Fibroblast of skin of left biceps (primary cell): ENCODE measurements at places on chromosomes 7 and 10.

- no peak for DNase-seq
Measured at GRCh38 chr7:20607216-20607615, 8.3 kb upstream of the ABCB5 start.

DNA sequence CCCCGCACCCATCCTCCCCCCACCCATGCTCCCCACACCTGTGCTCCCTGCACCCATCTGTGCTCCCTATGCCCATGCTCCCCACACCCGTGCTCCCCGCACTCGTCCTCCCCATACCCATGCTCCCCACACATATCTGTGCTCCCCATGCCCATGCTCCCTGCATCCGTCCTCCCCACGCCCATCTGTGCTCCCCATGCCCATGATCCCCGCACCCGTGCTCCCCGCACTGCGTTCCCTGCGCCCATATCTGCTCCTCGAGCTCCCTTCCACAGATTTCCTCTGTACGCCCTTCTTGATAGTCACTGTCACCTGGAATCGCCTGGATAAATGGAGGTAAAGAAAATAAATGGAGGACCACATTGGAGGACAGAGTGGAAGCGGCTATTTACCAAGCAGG is 9.9 kb downstream of the DIP2C start:
- no peak for DNase-seq

- DNase-seq, result no peak
Measured at GRCh38 chr7:96321658-96322372, at the start of gene SLC25A13. Gene SLC25A13 (minus strand): TSS chr7:96322098. CDS start chr7:96321956, 142 bp downstream.

DNA sequence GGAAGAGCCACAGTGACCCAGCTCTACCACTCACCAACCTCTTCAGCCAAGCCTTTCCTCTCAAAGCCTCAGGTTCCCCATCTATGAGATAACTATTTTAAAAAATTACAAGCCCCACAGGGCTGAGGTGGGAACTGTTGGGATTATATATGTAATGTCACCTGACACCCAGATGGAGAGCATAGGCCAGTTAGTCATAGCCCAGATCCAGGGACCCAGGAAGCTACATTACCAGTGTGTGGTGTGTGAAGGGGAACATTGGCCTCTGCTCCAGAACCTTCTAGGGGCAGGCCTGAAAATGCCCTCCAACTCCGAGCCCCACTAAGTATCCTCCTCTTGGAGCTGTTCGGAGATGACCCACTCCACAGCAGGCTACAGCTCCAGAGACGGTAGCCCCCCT is 162.4 kb downstream of the NRF1 start:
- DNase-seq, result no peak

- no peak for DNase-seq
Measured at GRCh38 chr10:110510086-110510485, 12.4 kb downstream of the DUSP5 start.

DNA sequence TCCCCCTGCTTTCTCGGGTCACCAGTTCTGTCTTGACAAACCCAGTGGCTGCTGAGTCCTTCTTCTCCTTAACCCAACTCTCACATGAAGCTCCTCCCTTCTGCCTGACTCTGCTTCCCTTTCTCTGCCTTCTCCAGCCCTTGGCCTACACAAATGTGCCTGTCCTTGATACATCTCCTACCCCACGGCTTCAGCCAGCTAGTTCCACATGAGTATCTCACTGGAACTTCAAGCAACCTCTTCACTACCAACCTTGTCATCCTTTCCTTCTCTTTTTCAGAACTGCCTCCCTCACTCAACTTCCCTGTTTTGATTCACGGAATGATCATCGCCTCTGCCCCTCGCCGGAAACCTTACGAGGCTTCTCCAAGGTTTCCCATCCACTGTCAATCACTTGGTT is 55.9 kb downstream of the PDIA4 start:
- no peak for DNase-seq

DNA sequence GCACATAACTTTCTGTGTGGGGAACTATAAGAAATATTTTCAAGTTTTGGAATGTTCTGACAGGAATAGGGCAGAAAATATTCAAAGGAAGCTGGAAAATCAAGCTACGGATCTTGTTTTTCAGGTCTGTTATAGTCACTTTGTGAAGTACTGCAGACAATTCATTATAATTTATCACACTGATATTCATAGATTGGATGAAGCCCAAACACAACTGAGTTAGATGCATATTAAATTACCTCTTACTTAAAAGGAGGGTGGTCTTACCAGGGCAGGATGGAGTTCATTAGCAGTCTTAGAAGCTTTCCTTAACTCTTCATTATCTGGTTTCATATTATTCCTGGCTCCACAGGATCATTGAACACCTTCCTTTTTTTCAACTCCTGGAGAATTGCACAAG is 242.3 kb downstream of the DYNC1I1 start:
- no peak for DNase-seq

DNA sequence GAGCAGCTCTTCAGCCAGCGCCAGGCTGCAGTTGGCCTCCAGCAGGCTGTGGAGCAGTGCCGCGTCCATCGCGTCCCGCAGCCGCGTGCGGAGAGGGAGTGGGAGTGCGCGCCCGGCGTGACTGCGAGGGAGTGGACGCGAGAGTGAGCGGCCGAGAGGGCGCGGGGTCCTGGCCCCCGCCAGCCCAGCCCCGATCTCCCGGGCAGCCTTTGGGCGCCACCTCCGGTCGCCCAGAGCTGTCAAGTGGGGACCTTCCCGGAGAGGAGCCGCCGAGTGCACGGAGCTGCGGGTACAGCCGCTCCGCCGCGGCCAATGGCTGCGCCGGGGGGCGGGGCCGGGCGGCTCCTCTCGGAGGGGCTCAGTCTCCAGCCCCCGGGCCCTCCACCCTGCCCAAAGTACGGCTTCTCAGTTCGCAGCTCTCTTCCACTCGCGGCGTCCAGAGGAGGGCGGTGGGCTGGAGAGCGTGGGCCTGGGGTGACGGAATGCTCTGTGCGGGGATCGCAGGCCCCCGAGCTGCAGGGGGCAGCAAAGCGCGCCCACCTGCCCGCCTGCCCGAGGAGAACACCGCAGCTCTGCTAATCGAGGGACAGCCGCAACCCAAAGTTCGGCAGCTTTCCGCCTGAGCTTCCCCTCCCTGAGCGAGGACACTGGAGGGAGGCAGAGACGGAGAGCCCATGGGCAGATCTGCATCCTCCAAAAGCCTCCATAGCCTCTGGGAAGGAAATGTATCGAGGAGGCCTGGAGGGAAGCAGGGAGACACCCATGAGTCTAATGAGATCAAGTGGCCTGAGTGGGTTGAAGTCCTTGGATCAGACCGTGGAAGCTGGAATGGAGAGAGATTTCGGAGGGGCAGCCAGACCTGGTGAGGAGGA is at the start of gene CRHR2:
TSS of gene CRHR2 (minus strand) at position 245 of the 872 bp plus-strand sequence. CDS start at position 69, 176 bp downstream.
- no peak for DNase-seq

- peak; percentile 47 for DNase-seq
Measured at GRCh38 chr7:33248671-33249070, 119.3 kb downstream of the BBS9 start.

GRCh38 chr10:97518301-97519043 is 19.7 kb downstream of the UBTD1 start:
- no peak for DNase-seq

DNA sequence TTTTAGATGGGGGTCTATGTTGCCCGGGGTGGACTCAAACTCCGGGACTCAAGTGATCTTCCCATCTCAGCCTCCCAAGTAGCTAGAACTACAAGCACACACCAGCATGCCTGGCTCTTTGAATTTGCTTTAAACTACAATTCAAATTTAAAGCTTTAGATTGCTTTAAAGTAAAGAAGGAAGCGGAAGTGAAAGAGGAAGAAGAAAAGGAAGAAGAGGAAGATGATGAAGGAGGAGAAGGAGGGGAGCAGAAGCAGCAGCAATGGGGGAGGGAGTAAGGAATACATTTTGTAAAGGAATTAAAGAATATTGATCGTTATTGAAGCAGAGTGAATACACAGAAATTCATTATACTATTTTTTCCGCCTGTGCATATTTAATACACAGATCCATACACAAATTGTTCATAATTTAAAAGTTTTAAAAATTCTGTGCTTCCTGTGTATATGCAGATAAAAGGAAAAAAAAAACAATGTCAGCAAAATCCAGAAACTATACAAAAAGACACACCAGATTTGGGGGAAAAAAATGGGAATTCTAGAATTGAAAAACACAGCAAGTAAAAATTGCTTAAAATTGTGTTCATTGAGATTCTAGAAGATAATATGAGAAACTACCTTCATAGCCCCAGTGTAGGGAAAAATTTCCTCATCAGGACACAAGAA is 60.8 kb upstream of the KCNMA1 start:
- DNase-seq, result no peak
